ENCODE measurements at places on chromosomes 11 and 22.

- DNase-seq = peak; percentile 74
Measured at GRCh38 chr11:117316197-117316961, at the start of gene BACE1. Gene BACE1 (minus strand): TSS chr11:117316256. CDS start chr11:117315795, 461 bp downstream.

GRCh38 chr11:12602421-12602820 lies 71.8 kb upstream of the TEAD1 start:
- DNase-seq = no peak

DNA sequence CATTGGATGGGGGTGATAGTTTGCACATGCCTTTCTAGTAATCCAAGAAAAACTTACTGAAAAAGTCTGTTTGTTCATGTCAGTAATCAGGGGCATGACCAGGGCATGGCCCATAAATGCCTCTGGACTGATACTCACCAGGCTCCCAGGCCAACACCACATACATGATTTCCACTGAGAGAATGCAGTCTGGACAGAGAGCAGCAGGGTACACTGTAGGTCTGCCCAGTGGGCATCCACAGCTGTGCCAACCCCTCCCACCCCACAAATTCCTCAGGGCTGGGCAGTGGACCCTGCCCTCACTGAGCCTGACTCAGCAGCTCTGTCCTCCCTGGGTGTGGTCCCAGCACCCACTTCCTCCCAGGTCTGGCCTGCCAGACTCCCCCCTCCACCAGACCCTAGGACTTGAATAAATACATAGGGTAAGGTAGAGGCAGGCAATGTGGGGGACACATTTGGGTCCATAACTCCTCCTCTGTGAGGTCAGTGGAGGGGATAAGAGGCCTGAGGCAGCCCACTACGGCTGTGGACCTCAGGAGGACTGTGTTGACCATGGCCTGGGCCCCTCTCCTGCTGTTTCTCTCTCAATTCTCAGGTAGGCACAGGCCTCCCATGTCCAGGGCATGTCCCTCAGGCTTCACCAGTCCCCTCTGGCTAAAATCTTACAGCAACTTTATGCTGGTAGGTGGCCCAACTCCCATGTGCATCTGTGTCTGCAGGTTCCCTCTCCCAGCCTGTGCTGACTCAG lies 92.2 kb upstream of the TOP3B start:
- no peak for DNase-seq

DNA sequence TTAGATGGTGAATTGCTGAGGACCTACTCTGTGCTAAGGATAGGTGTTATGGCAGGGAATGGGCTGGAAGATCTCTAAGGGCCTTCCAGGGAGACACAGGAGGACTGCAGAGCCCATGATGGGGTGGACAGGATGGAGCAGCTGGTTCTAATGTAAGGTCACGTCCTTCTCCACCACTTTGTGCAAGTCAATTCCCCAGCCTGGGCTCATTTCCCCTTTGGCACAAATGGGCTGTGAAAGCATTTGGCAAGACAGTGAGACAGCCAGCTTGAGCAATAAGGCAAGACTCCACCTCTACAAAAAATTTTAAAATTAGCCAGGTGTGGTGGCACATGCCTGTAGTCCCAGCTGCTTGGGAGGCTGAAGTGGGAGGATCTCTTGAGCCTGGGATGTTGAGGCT lies 81.4 kb upstream of the THY1 start:
- no peak for DNase-seq

DNA sequence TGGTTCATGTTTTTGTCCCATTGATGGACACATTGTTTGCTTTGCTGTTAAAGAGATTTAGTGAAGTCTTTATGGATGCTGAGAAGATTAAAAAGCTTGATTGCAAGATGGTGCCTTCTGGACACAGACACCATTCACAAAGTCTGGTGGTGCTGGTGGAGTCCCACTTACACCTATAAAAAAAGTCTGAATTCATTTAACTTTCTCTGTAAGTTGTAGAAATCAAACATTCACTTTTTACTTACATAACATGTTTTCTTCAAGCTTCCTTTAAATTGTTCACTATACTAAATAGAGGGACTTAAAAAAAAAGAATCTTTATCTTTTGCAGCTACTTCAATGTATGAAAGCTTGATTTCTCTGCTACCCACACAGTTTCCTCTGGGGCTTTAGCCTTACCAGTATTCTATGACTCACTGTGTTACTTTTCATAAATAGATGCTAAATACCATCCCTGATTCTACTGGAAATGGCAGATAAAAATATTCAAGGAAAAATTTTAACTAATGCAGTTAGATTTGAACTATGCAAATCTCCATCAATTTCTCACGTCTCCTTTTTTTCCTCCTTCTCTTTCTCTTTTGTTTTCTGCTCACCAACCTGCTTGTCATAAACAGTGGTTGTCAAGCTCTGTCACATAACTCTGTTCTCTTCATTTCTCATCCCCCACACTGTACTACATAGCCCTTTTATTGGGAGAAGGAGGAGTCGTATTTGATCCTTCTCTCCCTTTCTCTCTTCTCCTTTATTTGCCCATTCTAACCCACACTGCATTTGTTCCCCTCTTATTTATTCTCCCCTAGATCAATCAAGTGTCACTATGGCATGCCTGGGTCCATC lies 89.7 kb downstream of the FAM76B start:
- DNase-seq = no peak

- DNase-seq = no peak
Measured at GRCh38 chr11:110984693-110985092, 260.8 kb upstream of the POU2AF2 start.

GRCh38 chr22:27252282-27253049 lies 549.1 kb downstream of the MN1 start:
- DNase-seq = no peak

DNA sequence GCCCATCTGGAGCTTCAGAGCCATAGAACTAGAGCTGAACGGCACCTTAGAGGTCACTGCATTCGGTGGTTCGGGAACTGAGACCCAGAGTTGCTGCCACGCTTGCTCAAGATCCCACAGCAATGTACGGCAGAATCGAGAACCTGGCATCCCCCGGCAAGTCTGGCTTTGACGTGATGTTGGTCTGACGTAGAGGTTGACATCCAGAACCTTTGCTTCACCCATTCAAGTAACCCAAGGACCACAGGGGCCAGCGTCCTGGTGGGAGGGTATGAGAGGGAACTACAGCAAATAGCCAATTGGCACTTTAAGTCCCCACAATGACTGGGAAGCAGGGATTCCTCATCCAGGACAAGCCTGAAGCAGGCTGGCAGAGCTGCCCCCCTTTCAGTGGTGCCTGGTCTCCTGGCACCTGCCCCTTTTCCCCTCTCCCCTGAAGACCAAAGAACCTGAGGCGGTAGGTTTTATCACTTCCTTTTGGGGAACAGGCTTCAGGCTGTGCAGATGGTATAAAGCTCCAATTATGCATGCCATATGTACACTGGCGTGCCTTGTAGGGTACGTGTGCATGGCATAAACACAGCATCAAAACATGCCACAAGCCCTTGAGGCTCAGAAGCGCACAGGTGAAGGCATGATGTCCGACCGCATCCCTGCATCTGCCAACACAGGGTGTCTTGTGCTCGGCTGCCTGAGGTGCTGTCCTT lies 15.3 kb upstream of the TEF start:
- DNase-seq = no peak

DNA sequence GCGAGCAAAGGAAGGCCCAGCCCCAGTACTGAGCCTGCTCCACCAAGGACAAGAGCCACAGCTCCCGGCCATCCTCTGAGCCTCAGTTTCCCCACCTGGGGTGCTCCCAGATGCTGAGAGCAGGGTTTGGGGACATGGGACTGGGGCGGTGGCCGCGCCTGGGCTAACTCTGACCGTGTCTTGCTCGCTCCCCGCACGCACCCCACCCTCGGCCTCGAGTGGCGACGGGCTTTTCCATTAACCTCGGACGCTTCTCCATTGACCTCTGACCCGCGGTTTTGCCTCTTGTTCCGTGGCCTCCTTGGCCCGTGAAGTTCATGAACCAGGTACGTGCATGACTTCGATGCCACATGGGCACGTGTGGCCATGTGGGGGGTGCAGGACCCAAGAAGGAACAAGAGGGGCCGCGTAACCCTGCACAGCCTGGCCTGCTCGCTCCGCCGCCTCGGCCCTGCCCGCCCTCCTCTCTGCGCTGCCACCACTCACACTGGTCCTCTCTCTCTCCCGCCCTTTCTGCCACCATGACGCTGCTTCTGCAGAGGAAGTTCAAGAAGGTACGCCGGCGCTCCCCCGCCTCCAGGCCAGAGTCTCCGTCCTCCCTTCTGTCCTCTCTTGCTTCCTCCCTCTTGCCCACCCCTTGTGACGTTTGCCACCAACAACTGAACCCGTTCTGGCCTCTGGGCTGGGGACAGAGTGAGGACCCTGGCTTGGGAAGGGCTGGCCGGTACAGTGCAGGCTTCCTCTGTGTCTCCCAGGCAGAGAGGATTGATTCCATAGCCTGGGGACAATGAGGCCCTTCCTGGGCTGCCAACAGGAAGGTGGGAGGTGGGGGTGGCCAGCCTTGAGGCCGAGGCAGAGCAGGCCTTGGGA lies 6.9 kb downstream of the TNNT3 start:
- no peak for DNase-seq

DNA sequence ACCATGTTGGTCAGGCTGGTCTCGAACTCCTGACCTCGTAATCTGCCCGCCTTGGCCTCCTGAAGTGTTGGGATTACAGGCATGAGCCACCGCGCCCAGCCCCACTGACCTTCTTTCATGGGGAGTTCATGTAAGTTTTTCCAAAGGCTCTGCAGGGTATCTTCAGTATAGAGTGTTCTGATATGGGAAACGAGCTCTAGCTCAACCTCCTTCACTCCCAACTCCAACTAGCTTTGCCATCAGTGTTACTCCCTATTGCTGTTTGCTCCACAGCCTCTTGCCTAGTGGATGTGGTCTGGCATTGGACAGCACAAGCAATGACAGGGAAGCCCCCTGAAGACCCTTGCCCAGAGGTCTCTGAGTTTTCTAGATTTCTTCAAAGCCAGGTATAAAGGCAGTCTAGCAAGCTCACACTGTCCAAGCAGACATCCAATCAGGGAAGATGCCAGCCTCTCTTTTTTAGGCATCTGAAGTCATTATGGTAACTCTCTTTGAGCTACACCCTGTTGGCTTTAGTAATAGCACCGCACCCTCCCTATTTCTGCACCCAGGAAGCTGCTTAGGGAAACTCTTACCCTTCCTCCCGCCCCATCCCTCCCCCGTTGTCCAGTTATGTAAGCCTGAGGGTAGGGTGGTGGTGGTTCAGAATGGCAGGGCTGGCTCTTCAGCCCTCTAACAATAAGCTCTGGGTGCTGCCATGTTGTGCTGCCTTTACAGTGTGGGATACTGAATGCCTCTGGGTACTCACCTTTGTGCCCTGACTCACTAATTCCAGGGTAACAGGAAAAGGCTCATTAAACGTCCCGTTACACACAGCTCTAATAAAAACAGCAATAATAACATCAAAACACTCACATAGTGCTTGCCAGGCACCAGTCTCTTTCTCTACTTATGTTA lies 41.4 kb upstream of the CLDN5 start:
- no peak for DNase-seq

DNA sequence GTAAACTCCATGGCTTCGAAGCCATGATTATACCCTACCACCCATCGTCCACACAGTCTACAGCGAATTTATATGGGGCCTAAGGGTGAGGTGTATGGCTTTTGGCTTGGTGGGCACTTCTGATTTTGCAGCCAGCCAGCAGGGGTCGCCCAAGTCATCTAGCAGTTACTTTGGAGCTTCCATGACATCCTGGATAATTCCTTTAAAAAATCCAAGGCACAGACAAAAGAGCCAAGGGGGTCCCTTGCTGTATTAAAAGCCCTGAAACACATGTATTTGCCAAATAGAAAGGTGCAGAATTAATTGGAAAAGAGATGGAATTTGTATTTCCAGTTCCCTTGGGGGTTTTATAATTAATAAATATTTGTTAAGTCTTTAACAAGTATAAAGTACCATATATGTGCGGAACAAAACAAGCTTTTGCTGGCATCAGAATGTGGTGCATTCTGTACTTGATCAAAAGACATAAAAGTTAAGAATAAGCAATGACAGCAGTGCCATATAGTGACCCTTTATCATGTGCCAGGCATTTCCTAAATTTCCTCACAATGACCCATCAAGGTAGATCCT lies 132.8 kb upstream of the PITPNB start:
- peak; percentile 53 for DNase-seq

DNA sequence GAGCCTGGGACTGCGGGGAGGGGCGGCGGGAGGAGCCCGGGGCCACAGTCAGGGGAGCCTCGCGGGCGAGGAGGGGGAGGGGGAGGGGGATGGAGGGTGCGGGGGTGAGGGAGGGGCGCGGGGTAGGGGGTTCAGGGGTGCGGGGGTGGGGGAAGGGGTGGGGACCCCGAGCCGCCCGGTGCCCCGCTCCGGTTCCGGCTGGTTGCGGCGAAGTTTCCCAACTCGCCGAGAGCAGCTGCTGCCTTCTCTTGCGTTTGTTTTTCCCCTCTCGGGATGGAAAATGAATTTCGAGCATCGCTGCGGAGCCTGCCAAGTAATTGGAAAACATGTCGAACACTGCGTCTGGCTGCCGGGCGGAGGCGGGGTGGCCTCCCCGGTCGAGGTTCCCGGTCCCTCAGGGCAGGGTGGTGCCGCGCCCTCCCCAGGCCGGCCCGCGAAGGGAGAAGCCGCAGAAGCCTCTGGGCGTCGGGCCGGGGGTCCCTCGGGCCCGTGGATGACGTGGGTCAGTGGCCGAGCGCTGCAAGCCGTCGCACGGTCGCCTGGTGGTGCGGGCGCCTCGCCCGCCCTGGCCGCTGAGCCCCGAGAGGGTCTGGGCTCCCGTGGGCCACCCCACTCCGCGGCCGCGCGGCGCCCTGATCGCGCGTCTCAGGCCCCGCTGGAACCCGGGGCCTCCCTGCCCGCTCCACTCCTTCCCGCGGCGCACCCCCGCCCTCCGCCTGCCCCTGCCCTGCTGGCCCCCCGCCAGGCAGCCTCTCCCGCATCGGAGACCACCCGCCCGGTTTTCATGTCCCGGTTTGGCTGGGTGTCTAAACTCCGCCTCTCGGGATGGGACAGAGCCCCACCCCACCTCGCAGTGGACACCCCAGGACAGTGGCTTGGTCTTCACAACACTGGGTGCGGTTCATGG lies 12.1 kb downstream of the SPATA19 start:
- peak; percentile 9 for DNase-seq

DNA sequence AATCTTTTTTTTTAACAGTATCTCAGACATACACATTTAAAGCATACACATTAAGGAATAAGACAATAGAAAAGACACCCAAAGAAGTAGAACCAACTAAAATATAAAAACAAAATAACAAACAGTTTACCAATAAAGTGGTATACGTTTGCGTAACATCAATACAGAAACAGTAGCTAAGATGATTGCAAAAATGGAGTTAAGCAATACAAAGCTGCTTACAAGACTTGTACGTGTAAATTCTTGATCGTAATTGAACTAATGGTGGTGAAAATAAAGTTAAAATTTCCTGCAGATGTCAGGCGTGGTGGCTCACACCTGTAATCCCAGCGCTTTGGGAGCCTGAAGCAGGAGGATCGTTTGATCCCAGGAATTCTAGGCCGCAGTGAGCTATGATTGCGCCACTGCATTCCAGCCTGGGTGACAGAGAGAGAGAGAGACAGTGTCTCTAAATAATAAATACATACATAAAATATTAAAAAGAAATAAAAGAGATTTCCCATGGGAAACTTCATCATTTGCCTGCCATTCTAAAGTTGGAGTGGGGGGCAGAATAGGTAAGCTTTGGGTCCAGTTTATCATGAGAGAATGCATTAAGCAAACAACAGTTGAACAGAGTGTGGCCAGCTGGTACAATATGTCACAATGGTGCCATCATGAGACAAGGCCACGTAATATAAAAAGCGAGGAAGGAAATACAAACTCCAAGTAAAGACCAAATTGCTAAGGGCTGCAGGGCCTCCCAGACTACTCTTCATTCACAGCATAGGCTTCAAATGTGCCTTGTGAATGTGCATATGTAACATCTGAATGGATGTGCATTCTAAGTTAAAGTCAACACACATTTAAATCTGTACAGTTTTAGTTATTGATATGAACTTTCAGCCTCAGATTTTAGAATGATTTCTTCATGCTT lies 38.9 kb upstream of the EED start:
- DNase-seq = no peak

GRCh38 chr11:71140206-71140919 lies 112.0 kb downstream of the SHANK2 start:
- DNase-seq = peak; percentile 85

Measured in NCI-H1105 (cell line).